ENCODE measurements at places on chromosomes 13 and 19. TPM values are rescaled to one million over a fixed set of nuclear protein-coding genes. Genes with fewer than 3 reads are reported as not detected.

CYP2A7 gene
- polyA plus RNA-seq: not detected

TMIGD2 gene
- polyA plus RNA-seq: not detected

ZNF829 gene
- polyA plus RNA-seq: 2.3 TPM

CFAP97D2 gene
- not detected for polyA plus RNA-seq

- H3K27me3 ChIP-seq: no peaks in the 10 kb centered on the region
- no peak overlapping the region for H3K4me3 ChIP-seq
- no peak overlapping the region for H3K27ac ChIP-seq
These were observed 1375.7 kb downstream of the PCDH9 start for GRCh38 chr13:65854431-65854830.

DNA sequence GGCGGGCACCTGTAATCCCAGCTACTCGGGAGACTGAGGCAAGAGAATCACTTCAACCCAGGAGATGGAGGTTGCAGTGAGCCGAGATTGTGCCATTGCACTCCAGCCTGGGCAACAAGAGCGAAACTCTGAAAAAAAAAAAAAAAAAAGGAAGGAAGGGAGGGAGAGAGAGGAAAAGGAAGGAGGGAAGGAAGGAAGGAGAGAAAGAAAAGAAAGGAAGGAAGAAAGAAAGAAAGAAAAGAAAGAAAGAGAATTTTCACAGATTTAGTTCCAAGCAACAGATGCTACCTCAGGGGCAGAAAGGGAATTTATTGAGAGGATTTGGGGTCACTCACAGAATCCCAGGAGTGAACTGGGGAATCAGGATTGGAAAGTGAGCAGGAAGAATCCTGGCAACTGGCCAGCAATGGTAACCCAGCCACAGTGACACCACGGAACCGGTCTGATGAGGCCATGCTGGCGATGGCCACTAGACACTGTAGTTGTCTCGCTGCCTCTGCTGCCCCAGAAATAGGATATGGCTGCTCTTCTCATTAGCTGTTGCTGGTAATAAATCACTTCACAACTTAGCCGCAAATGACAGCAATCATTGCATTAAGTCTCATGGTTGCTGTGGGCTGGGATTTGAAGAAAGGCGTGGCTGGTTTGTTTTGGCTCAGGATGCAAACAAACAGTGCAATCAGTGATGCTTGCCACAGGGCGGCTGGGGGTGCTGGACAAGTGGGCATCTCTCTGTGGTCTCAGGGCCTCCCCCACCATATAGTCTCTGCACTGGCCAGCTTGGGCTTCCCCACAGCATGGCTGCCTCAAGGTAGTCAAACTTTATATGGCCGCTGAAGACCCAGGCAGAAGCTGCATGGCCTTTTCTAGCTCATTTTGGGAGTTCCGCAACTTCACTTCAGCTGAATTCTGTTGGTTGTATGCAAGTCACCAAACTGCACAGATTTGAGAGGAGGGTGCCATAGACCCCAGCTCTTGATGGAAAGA is 5.2 kb upstream of the BCAM start:
- no peak overlapping the region for H3K4me3 ChIP-seq
- peaks cover 21% of the 10 kb centered on the region for H3K36me3 ChIP-seq
- no peak for DNase-seq
- no peak overlapping the region for H3K27ac ChIP-seq

SERPINE3 gene
- not detected for polyA plus RNA-seq

DNA sequence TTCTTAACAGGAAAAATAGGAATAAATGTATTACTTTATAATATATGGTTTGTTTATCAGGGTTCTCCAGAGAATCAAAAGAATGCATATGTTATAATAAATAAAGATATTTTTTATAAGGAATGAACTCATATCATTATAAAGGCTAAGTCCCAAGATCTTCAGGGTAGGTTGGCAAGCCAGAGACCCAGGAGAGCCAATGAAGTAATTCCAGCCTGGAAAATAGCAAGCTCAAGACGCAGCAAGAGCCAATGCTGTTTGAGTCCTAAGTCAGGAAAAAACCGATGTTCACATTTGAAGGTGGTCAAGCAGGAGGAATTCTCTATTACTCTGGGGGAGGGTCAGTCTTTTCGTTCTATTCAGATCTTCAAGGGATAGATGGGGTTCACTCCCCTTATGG is 490.0 kb downstream of the PCDH20 start:
- H3K4me3 ChIP-seq: no peak overlapping the region
- no peaks in the 10 kb centered on the region for H3K36me3 ChIP-seq
- no peak for DNase-seq

DNA sequence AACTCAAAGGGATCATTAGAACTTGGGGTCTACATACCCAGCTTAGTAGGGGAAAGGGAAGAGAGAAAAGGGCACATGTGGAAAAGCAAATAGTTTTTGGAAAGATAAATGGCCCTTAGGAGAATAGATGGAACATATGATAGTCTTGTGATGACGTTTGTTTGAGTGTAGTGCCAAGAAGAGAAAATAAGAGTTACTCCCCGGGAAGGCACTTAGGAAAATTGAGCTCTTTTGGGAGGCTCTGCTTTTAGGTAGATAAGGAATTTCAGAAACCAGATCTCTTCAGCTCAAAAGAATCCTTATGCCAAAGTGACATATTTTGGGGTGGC is 44.8 kb upstream of the SERTM1 start:
- no peak for DNase-seq
- H3K27me3 ChIP-seq: no peaks in the 10 kb centered on the region
- H3K36me3 ChIP-seq: no peaks in the 10 kb centered on the region
- no peak overlapping the region for H3K27ac ChIP-seq

DNA sequence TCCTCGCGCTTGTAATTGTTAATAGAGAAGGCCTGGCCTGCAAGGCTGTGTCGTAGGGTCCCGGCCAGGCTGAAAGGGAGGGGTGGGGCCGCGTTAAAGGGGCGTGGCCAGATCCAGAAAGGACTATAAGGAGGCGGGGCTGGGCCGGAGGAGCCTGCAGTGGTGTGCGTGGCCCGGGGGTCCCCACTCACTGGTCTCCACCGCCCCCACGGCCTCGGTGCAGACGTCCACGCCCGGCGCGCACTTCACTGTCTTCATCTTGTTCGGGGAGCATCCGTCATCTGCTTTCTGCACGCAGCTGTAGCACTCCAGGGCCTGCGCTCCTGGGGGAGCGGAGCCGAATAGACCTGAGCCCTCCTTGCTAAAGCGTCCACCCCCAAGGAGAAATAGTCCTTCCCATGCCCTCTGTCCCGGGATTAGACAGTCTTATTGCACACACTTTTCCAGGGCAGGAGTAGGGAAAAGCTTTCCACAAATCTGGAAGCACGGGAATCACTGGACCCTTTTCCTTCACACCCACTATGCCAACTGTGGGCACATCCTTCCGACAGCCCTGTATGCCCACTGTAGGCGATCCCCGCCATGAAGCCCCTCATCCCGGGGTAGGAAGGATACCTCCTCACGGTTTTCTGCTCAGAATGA is 1.2 kb downstream of the LYPD3 start:
- peak overlapping the region; percentile 84 for H3K4me3 ChIP-seq
- H3K27me3 ChIP-seq: no peaks in the 10 kb centered on the region
- H3K36me3 ChIP-seq: peaks cover 19% of the 10 kb centered on the region
- no peak for DNase-seq
- peak overlapping the region; percentile 76 for H3K27ac ChIP-seq

SLC5A5 gene
- polyA plus RNA-seq: not detected

- peak overlapping the region; percentile 96 for H3K4me3 ChIP-seq
- H3K27me3 ChIP-seq: no peaks in the 10 kb centered on the region
- H3K27ac ChIP-seq: peak overlapping the region; percentile 69
- no peaks in the 10 kb centered on the region for H3K36me3 ChIP-seq
- DNase-seq: no peak
- peaks cover 10% of the 10 kb centered on the region for H3K4me1 ChIP-seq
These were observed 850 bp downstream of the MTMR6 start for GRCh38 chr13:25286308-25286968.

DNA sequence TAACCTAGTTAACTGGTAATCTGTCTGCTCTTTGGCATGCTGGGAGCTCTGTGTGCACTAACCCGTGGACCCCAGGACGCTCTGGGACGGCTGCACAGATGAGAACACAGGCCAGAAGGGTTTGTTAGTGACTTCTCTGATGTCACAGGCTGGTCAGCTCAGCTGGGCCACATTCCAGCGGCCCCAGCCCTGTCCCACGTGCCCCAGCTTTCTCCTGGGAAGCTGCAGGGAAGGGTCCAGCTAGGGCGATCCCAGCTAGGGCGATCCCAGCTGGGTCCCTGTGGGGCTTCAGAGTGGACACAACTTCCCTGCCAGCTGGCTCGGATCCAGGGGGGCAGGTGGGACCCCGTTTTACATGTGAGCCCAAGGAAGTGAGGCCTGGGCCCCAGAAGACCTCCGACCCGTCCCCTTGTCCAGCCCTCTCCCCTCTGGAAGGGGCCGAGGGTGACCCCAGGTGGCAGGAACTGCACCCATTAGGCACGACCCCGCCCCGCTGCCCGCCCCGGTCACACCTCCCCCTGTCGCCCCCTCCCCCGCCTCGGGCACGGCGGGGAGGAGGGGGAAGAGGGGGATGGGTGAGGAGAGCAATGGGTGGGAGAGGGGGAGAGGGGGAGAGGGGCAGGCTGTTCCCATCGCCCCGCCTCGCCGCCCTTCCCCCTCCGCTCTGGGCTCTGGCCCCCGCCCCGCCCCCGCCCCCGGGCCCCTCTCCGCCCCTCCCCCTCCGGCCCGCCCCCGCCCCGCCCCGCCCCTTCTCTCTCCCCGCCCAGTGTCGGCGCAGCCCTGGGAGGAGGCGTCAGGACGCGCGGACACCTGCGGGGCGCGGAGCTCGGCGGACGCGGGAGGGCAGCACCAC is 75.2 kb upstream of the MCF2L start:
- H3K4me3 ChIP-seq: no peak overlapping the region
- H3K27ac ChIP-seq: no peak overlapping the region
- no peaks in the 10 kb centered on the region for H3K36me3 ChIP-seq
- H3K27me3 ChIP-seq: peaks cover 71% of the 10 kb centered on the region
- no peak for DNase-seq

DNA sequence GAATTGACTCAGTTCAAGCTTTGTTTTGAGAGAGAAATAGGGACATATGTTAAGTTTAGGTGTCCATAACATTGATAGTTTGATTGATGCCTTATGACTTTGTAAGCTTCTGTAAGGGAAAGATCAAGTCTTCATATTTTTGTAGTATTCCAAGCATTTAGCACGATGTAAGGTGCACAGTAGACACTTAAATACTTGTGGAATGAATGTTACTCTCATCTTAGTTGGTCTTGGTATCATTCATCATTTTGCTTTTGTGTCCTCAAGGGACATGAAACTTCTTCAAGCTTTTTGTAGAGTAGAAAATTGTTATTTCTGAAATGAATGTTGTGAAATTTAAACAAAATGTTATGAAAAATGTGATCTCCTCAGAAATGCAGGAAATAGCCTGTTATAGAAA is 10.1 kb downstream of the TDRD3 start:
- H3K27ac ChIP-seq: no peak overlapping the region
- DNase-seq: no peak
- H3K36me3 ChIP-seq: no peaks in the 10 kb centered on the region
- H3K27me3 ChIP-seq: no peaks in the 10 kb centered on the region
- no peak overlapping the region for H3K4me3 ChIP-seq

DNA sequence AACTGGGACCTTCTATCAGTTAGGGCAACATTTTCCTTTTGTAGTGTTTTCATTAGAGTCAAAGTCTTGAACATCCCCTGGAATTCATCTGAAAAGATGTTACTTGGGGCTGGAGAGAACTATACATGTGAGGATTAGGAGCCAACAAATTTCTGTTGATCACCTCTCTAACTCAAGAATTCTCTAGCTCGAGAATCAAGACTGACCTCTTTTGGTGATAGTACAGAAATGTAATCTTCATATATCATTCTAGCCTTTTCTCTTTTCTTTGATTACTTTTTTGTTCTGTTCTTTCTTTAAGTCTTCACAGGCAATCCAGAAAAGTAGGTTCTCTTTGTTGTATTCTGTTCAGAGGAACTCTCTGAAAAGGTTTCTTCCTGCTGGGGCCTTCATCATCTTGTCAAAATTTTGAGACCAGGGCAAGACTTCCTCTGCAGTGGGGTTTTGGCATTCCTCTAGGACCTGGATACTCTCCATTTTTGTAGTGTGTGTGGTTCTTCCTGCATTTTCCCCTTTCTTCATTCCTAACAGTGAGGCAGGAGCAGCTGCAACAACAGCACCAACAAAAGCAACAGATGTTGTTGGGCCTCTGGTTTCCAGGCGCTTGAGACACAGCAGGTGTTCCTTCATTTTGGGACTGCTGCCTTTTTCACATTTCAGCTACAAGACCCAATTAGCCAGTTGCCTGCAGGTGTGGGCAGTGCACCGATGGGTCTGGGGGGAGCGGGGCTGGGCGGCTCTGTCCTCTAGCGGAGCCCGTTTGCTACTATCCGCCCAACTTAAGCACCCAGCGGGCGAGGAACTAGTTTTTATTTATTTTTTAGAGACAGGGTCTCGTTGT is 26.2 kb downstream of the ELF1 start:
- no peaks in the 10 kb centered on the region for H3K27me3 ChIP-seq
- no peak for DNase-seq
- H3K36me3 ChIP-seq: no peaks in the 10 kb centered on the region
- peaks cover 24% of the 10 kb centered on the region for H3K4me1 ChIP-seq
- peak overlapping the region; percentile 80 for H3K27ac ChIP-seq

GRCh38 chr19:38049105-38049649 is 142.2 kb downstream of the SIPA1L3 start:
- H3K4me1 ChIP-seq: no peaks in the 10 kb centered on the region
- no peak overlapping the region for H3K27ac ChIP-seq

- H3K27ac ChIP-seq: no peak overlapping the region
- H3K4me3 ChIP-seq: no peak overlapping the region
- no peaks in the 10 kb centered on the region for H3K36me3 ChIP-seq
- DNase-seq: no peak
- H3K27me3 ChIP-seq: no peaks in the 10 kb centered on the region
- H3K4me1 ChIP-seq: no peaks in the 10 kb centered on the region
These were observed 700.2 kb upstream of the PCDH20 start for GRCh38 chr13:62115831-62116230.

GRCh38 chr19:49580264-49581006 is at the start of gene NOSIP:
Gene NOSIP (minus strand): TSS chr19:49580556. CDS start chr19:49560691, 19,865 bp downstream.
- H3K4me1 ChIP-seq: peaks cover 15% of the 10 kb centered on the region
- no peaks in the 10 kb centered on the region for H3K36me3 ChIP-seq
- peak within 1 kb of the TSS; percentile 76 for H3K27ac ChIP-seq
- H3K27me3 ChIP-seq: no peaks in the 10 kb centered on the region

MBD3L2 gene
- polyA plus RNA-seq: not detected

DNA sequence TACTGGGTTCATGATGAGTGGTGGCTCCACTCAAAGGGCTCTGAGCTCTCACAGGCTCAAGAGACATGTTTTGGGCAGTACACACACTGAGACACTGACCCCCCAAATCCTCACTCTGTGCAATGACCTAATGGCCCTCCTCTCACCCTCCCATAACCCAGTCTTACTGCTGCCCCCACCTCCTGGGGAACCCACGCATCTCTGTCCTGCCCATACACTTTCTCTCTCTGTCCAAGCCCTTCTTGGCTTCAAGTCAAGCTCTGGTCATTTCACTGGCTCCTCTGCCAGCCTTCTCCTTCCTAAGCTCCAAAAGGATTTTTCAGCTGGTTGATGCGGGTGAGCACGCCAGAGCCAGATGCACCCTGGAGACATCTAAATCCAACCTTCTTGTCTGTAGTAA is 187.9 kb upstream of the TSHZ3 start:
- H3K4me3 ChIP-seq: no peak overlapping the region
- H3K27ac ChIP-seq: no peak overlapping the region
- no peaks in the 10 kb centered on the region for H3K36me3 ChIP-seq
- DNase-seq: no peak
- no peaks in the 10 kb centered on the region for H3K27me3 ChIP-seq
- no peaks in the 10 kb centered on the region for H3K4me1 ChIP-seq

PRTN3 gene
- polyA plus RNA-seq: not detected

LSR gene
- polyA plus RNA-seq: 51.3 TPM

LAIR1 gene
- polyA plus RNA-seq: not detected
